ENCODE measurements at places on chromosomes 1 and 21.

DNA sequence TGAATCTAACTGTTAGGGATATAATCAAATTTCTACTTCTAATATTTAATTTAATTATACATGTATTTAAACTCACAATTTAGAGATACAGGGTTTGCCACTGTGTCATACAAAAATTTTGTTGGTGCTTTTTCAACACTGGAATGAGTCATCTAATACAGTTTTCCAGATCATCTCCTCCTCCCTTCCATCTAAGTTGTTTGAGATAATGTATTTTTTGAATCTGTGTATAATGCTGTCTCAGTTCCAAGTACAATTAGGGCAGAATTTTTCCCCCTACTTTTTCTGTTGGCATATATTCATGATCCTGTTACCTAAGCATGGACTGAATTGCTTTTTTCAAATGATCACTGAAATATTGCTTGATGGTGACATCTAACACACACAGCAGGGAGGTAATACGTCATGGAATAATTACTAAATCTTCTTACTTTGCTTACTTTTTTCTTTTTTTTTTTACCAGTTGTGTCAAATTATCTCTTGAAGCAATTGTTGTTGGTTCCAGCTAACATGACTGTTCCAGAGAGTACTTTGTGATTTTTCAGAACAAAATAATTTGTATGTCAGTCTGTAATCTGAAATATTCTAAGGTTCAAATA is 146.0 kb downstream of the MAGI3 start:
- DNase-seq: no peak

DNA sequence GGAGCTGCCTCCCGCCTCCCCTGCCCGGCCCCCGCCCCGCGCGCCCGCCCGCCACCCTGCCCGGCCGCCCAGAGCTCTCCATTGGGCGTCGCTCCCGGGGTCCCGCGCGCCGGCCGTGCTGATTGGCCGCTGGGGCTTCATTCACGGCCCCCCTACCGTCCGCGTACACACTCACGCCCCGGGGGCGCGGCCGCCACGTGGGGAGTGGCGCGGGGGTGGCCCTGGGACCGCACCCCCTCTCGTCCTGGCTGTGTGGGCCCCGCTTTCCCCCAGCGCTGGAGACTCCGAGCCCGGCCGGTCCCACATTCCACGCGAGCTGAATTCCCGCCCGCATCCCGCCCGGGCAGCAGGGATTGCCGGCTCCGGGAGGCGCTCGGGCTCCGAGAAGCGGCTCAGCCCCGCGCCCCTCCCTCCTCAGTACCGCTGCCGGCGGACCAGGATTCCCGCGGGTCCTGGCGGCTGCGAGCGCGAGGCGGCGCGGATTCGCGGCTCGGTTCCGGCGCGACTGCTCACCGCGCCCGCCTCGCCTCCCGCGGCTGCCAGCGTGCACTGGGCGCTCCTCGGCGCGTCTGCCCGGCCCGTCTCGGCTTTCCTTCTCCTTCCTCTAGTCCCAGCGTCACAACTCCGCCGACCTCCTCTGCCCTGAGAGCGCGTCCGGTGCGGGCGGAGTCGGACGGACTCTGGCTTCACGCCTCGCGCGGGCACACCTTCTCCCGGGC is 450 bp upstream of the POU3F1 start:
- DNase-seq: peak; percentile 91

DNA sequence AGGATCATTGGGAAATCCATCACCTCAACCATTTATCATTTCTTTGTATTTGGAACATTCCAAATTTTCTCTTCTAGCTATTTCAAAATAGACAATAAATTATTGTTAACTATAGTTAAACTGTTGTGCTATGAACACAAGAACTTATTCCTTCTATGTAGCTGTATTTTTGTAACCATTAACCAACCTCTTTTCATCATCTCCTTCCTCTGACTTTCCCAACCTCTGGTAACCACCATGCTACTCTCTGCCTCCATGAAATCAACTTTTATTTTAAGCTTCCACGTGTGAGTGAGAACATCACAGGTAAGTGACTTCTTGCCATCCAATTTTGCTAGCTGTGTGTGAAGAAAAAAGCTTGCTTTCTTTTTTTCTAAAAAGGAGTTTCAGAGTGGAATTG is 418 bp downstream of the IFI44L start:
- DNase-seq: no peak

DNA sequence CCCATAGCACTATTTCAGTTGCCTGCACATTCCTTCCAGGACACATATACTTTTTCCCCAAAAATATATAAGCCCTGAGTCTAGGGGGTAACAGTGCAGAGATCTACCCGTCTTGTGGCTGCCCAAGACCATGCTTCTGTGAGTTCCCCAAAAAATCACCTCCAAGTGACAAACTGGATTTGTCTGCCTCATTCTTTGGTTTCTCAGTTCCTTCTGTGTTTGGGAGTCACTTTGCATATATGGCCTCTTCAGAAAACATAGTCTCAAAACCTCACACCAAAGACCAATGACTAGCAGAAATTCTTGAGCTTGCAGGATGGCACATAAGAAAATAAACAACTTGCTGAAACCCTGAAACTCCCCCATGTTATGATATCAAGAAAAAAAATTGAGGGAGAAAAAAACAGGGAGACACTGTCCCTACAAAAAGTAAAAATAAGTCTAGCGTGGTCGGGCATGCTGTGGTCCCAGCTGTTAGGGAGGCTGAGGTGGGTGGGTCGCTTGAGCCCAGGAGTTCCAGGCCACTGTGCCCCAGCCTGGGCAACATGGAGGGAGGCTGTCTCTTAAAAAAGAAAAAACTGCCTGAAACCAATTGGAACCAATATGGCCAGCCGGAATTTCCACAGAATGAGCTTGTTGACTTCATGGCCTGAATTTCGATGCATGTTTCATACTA is 8.0 kb downstream of the JMJD4 start:
- DNase-seq: no peak

DNA sequence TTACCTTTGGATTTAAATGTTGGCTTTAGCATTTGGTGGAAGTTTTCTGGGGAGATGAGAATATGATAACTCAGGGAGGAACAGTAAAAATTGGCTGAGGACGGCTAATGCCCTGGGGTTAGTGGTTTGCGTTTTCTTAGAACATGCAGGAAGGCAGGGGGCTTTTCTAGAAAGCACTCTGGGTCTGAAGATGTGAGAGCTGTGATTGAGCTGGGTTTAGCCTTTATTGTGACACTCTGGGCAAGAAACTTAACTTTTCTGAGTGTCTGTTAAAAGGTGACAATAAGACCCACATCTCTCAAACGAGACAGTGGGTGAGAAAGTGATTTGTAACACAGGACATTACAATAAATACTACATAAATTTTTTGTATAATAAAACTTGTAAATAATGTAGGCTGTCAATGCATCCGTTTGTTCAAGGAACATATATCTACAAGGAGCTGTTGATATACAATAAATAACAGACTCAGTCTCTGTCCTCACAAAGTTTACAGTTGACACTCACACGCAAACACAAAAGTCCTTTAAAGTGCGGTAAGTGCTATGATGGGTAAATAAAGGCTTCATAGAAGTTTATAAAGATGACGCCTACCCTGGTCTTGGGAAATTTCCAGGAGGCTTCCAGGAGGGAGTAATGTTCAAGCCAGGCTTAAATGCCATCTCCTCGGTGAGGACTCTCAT is 49.5 kb upstream of the MRPS6 start:
- no peak for DNase-seq

DNA sequence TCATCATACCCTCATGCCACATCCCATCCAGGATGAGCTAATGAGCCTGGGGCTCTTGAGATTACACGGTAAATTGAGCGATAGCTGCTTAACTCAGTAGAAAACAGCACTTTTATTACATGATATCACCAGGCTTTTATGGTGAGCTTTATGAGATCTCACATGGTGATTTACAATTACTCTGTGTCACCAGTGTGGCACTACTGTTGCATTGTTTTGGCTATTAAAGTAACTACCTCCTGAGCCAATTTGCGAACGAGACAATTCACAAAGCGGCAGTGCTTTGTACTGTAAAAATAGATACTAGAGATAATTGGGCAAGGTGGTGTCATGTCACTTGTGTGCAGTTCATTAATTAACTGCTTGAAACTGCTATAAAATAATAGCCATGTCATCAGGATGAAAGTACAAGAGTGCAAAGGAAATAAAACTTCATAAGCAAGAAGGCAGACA is 767.7 kb upstream of the ADGRL2 start:
- DNase-seq: no peak

- DNase-seq: no peak
These were observed 19.9 kb upstream of the NRIP1 start for GRCh38 chr21:15084668-15085067.
